Activated naive CD4-positive, alpha-beta T cell treated with anti-CD3 and anti-CD28 coated beads, Interleukin-2, amount 10 ng/mL, durations not matched to agents 7 days and 5 days (primary cell): ENCODE measurements at places on chromosomes 12 and 14.

GRCh38 chr12:51819736-51820525 is 28.6 kb downstream of the FIGNL2 start:
- DNase-seq: no peak
- H3K4me3 ChIP-seq: peak overlapping the region; percentile 63
- H3K36me3 ChIP-seq: no peaks in the 10 kb centered on the region
- H3K4me1 ChIP-seq: peaks cover 9% of the 10 kb centered on the region

GRCh38 chr12:124675881-124676713 is 108.7 kb upstream of the NCOR2 start:
- H3K27me3 ChIP-seq: peaks cover 12% of the 10 kb centered on the region
- H3K4me3 ChIP-seq: no peak overlapping the region
- no peaks in the 10 kb centered on the region for H3K36me3 ChIP-seq
- no peaks in the 10 kb centered on the region for H3K4me1 ChIP-seq
- H3K27ac ChIP-seq: no peak overlapping the region
- no peak for DNase-seq

- no peak overlapping the region for H3K4me3 ChIP-seq
- no peak for DNase-seq
- H3K36me3 ChIP-seq: peaks cover 55% of the 10 kb centered on the region
- no peaks in the 10 kb centered on the region for H3K27me3 ChIP-seq
These were observed 114.2 kb downstream of the PCNX1 start for GRCh38 chr14:71021347-71022011.

- no peak for DNase-seq
- H3K4me3 ChIP-seq: no peak overlapping the region
- no peaks in the 10 kb centered on the region for H3K4me1 ChIP-seq
- peaks cover 7% of the 10 kb centered on the region for H3K27me3 ChIP-seq
- H3K27ac ChIP-seq: no peak overlapping the region
- no peaks in the 10 kb centered on the region for H3K36me3 ChIP-seq
These were observed 152.9 kb downstream of the ZFP36L1 start for GRCh38 chr14:68639758-68640574.

DNA sequence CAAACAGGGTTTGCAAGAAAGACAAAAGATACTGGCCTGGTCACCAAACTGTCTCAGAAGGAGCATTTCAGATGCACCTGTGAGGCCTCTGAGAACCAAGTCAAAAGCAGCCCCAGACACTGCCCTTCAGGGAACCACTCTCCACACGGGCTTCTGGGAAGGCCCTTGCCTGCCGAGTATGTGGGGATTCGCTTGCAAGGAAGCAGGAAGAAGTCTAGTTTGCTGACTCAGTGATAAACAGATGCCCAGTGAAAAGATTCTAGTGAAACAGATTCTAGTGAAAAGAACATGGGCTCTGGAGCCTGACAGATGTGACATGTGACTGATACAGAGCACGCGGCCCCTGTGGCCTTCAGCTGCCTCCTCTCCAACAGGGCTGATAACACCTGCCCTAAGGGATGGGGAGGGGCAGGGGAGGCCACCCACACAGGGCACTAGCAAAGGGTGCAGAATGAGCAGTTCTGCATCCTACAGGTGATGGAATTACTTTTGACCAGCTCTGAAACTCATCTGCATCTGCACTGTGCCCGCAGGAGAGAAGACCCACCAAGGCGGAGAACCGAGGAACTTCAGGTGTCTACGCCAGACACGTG is 19.1 kb downstream of the AMN start:
- no peaks in the 10 kb centered on the region for H3K36me3 ChIP-seq
- peaks cover 4% of the 10 kb centered on the region for H3K4me1 ChIP-seq
- DNase-seq: no peak
- peaks cover 8% of the 10 kb centered on the region for H3K27me3 ChIP-seq
- H3K4me3 ChIP-seq: no peak overlapping the region

GRCh38 chr14:37083599-37083998 is 88.8 kb downstream of the SLC25A21 start:
- H3K4me1 ChIP-seq: no peaks in the 10 kb centered on the region
- DNase-seq: no peak
- H3K27ac ChIP-seq: no peak overlapping the region
- H3K4me3 ChIP-seq: no peak overlapping the region

DNA sequence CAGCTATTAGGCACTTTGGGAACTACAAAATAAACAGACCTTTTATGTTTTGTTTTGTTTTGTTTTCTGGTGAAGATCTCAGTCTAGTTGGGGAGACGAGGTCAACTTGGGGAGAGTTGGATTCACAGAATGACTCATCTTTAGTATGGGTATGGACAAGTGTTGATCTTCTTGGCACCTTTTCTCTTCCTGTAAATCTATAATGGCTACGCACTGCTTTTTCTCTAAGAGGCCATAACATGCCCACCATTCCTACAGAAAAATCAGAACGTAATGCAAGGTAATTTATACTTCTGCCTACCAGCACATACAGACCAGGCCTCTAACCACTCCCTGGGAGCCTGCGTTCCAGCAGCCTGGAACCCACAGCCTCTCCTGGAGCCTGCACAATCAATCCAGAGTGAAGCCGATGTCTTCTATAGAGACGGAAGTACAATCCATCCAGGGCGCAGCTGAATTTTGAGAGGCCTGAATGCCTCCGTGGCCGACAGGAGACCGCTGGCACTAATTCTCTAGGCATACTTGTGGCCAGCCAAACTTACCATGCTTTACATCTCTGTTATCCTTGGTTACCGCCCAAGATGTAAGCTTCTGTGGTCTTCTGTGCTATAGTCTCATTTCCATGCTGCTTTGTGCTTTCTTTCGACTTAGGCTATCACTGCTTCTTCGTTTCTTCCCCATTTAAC is 717 bp downstream of the PPHLN1 start:
- H3K4me3 ChIP-seq: peak overlapping the region; percentile 95
- DNase-seq: peak; percentile 28
- peaks cover 52% of the 10 kb centered on the region for H3K4me1 ChIP-seq
- peak overlapping the region; percentile 93 for H3K27ac ChIP-seq

GRCh38 chr14:47715330-47715729 is 39.9 kb upstream of the MDGA2 start:
- no peaks in the 10 kb centered on the region for H3K36me3 ChIP-seq
- no peak for DNase-seq
- H3K4me3 ChIP-seq: no peak overlapping the region
- no peak overlapping the region for H3K27ac ChIP-seq
- no peaks in the 10 kb centered on the region for H3K4me1 ChIP-seq

DNA sequence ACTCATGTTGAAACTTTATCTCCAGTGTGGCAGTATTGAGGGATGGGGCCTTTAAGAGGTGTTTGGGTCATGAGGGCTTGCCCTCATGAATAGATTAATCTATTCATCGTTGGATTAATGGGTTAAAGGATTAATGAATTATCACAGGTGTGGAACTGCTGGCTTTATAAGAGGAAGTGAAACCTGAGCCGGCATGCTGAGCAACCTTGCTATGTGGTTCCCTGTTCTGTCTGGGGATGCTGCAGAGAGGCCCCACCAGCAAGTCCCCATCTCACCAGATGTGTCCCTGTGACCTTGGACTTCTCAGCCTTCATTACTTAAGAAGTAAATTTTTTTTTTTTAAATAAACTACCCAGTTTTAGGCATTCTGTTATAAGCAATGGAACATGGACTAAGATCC is 109.6 kb downstream of the DYRK2 start:
- DNase-seq: no peak
- H3K4me3 ChIP-seq: no peak overlapping the region
- peaks cover 2% of the 10 kb centered on the region for H3K4me1 ChIP-seq
- H3K36me3 ChIP-seq: no peaks in the 10 kb centered on the region

DNA sequence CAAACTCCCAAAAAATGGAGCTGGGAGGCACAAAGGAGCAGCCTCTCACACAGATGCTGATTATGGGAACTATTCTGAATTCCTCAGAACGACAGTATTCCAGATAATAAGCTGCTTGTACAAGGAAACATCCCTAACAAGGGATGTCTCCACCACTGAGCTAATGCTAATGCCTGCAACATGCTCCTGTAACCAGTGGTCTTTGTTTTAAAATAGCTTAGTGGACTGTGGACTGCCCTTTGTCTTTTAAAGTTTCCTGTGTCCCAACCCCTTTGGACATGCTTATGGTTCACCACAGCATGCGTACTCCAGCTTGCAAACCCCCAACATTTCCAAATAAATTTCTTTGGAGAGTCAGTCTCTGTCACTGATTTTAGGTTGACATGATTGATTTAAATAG is 16.4 kb upstream of the PITPNM2 start:
- H3K4me3 ChIP-seq: no peak overlapping the region
- peaks cover 38% of the 10 kb centered on the region for H3K36me3 ChIP-seq
- H3K27ac ChIP-seq: no peak overlapping the region
- H3K27me3 ChIP-seq: no peaks in the 10 kb centered on the region

GRCh38 chr12:120092551-120093335 is 23.8 kb downstream of the RAB35 start:
- H3K36me3 ChIP-seq: peaks cover 31% of the 10 kb centered on the region
- peaks cover 6% of the 10 kb centered on the region for H3K4me1 ChIP-seq
- DNase-seq: no peak
- H3K4me3 ChIP-seq: no peak overlapping the region

GRCh38 chr14:51544471-51544870 is 107.2 kb upstream of the FRMD6 start:
- no peaks in the 10 kb centered on the region for H3K4me1 ChIP-seq
- H3K27me3 ChIP-seq: no peaks in the 10 kb centered on the region
- no peak overlapping the region for H3K27ac ChIP-seq

DNA sequence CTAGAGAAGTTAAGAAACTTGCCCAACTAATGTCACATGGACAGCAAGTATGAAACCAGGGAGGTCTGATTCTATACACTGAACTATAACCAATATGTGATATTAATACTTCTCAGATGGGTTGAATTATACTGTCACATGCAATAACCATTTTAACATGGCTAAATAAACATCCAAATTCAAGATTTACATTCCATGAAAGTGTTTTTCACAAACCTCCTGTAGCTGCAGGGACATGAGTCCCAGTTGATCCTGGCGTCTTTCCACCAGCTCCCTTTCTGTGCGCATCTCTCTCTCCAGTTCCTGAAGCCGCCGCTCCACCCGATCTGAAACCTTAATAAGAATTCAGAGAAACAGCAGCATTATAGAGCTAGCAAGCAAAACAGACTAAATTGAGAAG is 79.0 kb downstream of the CEP128 start:
- no peak overlapping the region for H3K4me3 ChIP-seq
- H3K27me3 ChIP-seq: no peaks in the 10 kb centered on the region
- H3K4me1 ChIP-seq: no peaks in the 10 kb centered on the region
- H3K27ac ChIP-seq: no peak overlapping the region
- DNase-seq: no peak
- H3K36me3 ChIP-seq: peaks cover 15% of the 10 kb centered on the region

DNA sequence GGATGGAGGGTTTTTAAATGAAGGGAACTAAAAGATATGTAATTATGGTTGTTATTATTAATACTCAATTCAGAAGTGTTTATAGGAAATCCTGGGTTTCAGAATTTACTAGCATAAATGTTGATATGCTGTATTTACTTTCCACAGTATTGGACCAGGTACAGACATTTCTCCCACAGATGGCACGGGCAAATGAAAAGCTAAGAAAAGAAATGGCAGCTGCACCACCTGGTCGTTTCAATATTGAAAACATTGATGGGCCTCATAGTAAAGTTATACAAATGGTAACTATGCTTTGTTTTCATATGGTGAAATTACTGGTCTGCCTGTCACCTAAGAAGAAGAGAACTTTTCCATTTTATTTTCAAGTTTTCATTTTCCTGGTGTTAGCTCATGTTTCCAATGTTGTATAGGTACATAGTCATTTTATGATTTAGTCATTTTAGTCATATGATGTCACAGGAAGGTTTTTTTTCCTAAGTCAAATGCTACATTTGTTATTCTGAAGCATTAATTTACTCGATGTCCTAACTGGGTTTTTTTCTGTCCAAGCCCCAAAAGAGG is 5.5 kb downstream of the NOPCHAP1 start:
- H3K4me3 ChIP-seq: no peak overlapping the region
- H3K36me3 ChIP-seq: peaks cover 42% of the 10 kb centered on the region
- no peaks in the 10 kb centered on the region for H3K27me3 ChIP-seq
- H3K27ac ChIP-seq: no peak overlapping the region

- no peaks in the 10 kb centered on the region for H3K4me1 ChIP-seq
- peak; percentile 31 for DNase-seq
- no peaks in the 10 kb centered on the region for H3K27me3 ChIP-seq
- H3K27ac ChIP-seq: no peak overlapping the region
- no peaks in the 10 kb centered on the region for H3K36me3 ChIP-seq
These were observed 15.8 kb upstream of the CPNE8 start for GRCh38 chr12:38921025-38921677.

DNA sequence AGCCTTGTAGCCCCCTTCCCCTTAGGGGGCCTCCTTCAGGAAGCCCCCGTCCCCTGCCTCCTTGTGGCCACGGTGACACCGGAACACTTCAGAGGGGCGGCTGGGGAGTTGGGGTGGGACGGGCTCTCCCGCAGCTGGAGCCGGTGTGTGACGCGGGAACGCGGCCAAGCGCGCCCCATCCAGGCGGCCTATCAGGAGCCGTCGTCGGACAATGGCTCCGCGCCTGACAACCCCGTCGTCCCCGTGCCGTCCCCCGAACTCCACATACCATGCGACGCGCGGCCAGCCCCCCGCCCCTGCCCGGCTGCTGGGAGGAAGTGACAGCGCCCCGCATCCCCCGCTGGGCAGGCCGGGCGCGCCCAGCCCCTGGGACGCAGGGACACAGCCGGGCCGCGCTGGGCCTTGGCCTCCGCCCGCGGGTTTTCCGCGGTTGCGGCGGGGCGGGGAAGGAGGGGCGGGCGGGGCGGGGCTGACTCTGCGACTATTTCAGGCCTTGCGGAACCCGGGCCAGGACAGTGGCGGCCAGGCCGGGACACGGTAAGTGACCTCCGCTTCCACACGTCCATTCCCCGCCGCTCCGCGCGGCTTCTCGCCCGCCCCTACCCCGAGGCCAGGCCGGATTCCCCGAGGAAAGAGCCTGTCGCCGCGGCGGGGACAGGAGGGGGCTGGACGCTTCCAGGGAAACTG is at the start of gene TNFAIP2:
TSS of gene TNFAIP2 (plus strand) at position 515 of the 687 bp plus-strand sequence. CDS start 2,997 bp downstream, outside the sequence.
- peaks cover 79% of the 10 kb centered on the region for H3K27me3 ChIP-seq
- H3K4me3 ChIP-seq: no peak within 1 kb of the TSS
- peaks cover 2% of the 10 kb centered on the region for H3K4me1 ChIP-seq

DNA sequence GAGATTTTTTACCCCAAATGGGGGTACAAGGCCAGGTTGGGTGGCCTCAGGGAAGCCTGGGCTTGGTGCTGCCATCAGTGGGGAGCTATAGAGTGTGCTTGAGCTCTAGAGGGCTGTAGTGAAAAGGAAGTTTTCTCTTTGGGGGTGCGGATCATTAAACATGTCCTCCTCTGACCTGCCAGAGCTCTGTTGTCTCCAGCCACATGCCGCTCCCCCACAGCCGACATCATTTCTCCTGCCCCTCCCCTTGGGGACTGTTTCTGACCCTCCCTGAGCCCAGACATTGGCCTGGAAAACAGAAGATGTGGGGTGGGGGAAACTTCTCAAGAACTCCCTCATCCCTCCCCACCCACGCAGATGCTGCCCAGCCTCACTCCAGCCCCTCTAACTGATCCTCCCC is 25.3 kb downstream of the DTX1 start:
- H3K4me3 ChIP-seq: no peak overlapping the region
- no peak overlapping the region for H3K27ac ChIP-seq
- peaks cover 23% of the 10 kb centered on the region for H3K27me3 ChIP-seq
- H3K4me1 ChIP-seq: peaks cover 16% of the 10 kb centered on the region
- DNase-seq: no peak
